ENCODE measurements at places on chromosomes 2 and 18.

GRCh38 chr2:221791844-221792243 lies 219.7 kb upstream of the EPHA4 start:
- DNase-seq: no peak

GRCh38 chr2:201618744-201619662 lies 24.3 kb downstream of the TMEM237 start:
- no peak for DNase-seq

DNA sequence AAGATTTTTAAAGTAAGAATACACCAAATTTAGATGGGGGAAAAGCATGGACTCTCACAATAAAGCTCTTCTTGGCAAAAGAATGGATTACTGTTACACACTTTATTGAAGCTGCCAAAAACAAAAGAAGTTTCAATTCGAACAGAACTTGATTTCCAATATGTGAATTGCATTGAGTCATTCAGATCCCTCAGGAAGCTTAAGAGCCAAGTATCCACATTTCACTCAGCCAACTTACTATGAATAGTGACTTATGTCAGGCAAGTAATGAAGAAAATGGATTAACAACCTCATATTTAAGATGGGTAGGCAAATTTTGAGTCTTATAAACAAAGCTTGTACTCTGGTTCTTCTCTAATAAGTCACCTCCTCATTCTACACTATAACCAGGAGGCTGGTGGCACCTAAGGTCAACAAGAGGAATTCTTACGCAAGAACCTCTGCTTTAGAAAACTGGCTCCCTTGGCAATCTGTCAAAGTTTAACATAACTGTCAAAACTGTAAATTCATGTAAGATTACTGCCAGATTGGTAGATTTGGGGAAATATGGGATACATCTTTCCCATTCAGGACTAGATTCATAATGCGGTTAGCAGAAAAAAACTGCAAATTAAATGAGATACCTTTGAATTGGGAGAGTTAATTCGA lies 6.0 kb downstream of the HADHA start:
- no peak for DNase-seq

GRCh38 chr2:28055325-28055970 lies 164.9 kb downstream of the BABAM2 start:
- no peak for DNase-seq

DNA sequence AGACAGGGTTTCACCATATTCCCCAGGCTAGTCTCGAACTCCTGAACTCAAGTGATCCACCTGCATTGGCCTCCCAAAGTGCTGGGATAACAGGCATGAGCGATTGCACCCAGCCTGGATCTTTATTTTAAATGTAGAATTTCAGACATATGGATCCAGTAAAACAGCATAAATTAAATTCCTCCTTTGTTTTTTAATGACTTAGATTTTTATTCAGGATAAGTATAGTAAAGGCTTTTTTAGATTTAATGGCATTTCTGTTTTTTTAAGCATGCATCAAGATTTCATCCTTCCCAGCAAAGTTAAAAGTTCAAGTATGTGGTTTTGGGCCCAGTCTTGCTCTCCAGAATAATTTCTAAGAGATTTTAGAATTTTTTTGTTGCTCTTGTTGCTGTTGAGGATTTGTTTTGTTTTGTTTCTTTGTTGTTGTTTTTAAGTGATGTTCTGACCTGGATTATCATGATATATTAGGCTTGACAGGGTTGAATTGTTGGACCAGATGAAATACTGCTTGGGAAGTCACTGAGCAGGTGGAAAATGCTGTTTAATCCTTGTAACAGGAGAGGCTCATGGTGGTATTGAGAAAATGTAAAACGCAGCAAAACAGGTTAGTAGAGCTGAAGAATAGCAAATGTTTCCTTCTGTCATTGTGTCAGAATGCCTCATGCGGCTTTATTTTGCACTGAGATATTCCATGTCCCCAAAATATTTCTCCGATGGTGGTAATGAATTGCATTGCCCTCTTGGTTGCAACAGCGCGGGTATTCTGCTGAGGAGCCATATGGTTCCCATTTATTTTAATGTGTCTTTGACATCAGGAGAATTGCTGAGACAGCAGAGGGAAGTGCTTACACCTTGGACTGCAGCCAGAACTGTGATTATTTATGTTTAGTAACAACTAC lies 147.9 kb downstream of the GALNT3 start:
- no peak for DNase-seq

- DNase-seq: no peak
Observed at GRCh38 chr2:240231838-240232244, 91.4 kb upstream of the OTOS start.

DNA sequence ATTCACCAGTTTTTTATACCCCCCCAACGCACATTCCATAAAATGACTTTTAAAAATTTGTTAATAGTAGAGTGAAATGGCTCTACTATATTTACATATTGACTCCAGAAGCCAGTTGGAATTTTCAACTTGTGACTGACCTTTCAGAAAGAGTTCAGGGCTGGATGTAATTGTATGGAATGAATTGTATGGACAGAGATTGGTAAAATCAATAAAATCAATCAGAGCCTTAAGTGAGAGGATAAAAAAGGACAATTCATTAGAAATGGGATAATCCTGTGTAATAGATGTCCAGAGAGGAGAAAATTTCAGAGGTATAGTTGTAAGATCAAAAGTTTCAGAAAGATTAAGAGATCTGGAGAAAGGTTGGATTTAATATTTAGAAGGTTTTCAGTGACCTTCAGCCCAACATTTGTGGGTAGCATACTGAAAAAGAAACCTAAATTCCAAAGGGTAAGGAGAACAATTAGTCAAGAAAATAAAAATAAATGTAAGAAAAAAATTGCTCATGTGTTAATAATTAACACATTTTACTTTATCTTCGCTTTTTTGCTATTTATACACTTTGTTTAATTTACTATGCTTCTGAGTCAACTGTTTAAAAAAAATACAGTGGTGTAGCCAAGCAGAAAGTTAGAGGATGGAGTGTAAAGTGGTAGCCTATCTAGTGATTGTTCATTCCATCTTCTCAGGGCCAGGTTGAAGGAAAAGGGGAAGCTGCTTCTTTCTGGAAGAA lies 385.4 kb upstream of the TMEFF2 start:
- no peak for DNase-seq

DNA sequence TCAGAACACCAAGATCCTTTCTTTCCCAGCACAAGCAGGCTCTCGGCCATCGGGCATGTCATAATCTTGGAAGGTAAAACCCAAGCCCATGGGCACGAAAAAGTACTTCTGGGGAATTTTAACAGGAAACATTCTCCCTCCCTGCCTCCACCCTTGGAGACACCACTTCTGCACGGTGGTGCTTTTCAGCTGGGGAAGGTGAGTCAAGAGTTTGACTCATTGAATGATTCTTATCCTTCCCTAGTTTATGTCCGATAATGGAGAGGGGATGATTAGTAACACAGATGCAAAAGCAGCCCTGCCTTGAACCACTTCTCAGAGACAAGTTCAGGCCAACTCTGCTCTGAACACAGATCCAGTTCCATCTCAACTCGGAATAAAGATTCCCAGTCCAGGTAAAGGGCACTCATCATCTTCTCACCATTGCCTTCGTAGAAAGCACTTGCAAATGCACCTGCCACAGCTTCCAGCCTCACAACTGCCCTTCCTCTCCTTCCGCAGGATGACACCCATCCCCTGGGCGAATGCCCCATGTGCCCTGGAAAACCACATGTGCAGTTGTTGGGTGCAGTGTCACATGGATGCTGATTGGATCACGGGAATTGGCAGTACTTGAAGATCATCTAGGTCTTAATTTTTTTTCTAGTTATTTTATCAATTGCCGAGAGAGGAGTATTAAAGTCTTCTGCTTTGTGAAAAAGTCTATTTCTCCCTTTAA lies 136.2 kb downstream of the PXDN start:
- no peak for DNase-seq

DNA sequence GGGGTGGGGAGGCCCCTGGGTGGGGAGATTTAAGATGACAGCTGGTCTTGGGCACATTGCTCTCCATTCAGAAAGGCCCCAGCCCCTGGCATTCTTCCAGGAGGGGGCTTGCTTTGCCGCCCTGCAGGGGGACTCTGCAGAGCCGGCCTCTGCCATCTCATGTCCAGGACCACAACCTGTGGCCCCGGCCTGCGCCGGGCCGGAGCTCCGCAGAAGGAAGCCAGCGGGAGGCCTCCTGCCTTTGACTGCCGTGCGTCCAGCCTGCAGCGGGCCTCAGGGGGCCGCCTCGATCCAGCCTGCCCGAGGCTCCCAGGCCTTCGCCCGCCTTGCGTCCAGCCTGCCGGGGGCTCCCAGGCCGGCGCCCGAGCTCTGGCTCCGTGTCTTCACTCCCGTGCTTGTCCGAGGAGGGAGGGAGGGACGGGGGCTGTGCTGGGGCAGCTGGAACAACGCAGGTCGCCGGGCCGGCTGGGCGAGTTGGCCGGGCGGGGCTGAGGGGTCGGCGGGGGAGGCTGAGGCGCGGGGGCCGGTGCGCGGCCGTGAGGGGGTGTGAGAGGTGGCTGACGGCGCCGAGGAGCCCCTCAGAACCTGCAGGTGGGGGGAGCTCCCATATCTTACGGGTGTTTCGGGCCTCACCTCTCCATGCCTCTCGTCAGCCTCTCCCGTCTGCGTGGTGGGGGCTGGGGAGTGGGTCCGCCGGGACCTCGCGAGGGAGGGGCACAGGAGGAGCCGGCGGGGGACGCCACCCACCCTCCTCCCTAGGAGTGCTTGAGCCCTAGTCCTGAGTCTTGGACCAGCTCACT lies 20.4 kb downstream of the GPC1 start:
- DNase-seq: no peak

- no peak for DNase-seq
Observed at GRCh38 chr2:98498703-98499440, 54.2 kb downstream of the INPP4A start.

- no peak for DNase-seq
Observed at GRCh38 chr2:148877403-148877740, 2.3 kb downstream of the KIF5C start.

DNA sequence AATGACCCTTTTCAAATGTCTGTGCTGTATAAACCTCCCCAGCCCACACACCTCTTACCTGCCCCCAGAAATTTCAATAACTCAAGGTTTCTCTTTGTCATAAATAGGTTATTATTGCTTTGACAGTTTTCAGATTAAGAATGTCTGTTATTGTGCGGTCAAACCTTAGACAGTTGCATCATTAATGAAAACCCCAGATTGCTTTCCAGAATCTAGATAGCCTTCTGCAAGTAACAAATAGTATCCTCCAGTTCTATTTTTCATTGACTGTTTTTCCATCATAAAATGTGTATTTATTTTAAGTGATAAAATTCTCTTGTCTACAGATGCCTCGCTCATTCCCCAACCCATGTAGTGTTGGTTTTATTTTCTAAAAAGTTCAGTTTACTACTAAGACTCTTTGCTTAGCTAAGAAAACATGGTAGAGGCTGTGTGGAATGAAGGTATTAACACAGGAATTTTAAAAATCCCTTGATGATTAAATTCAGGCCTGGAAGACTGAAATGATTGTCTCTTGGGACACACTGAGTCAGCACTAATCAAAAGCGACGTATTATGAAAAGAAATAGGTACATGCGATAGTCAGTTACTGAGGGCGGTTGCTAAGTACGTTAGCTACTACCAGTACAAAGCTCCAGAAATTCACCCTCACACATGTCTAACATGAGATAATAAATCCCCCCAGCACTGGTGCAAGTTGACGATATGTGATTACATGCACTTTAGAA lies 38.4 kb upstream of the ITGAV start:
- DNase-seq: no peak

GRCh38 chr2:42458396-42458795 lies 35.4 kb downstream of the KCNG3 start:
- DNase-seq: no peak

DNA sequence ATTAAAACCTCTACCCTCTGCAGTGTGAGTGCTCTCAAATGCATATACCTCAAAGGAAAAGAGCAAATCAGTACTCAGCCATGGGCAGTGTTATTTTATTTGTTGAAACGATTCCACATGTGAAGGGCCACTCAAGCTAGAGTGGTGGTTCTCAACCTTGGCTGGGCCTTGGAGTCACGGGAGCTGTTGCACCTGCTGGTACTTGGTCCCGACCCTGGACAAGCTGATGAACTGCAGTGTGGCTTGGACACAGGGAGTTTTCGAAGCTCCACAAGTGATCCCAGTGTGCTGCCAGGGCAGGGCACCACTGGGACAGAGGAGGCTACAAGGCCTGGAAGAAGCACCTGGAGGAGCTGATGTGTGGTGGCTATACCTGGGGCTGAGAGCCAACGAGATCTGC lies 19.7 kb downstream of the GNLY start:
- DNase-seq: no peak

DNA sequence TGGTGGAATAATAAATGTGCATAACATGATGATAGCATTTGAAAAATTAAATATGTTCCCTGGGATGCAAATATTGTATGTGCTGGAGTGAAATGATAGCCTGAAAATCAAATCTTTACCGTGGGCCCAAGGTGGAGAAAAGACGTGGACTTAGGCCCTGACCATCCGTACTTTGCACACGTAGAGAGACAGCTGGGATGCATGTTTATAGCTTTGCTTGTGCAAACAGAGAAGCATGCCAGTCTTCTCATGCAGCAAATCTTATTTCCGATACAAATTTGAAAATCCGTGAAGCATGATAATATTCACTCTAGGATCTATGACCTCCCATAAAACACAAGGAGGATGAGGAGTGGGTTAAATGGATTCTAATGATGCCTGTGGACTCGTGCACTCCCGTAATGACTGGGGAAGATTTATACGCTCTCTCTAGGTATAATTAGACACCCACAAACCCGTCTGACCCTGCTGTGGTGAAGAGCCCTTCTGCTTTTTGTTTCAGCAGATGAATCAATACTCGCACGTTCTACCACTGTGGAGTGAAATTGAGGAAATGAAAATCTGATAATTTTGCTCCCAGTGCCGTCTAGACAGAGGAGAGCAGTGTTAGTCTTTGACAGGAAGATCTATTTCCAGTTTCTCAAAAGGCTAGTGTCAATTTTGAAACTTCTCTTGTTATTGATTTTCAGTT lies 810.3 kb upstream of the SALL3 start:
- DNase-seq: no peak
